ENCODE measurements at places on chromosomes 5 and 9. TPM values are rescaled to one million over a fixed set of nuclear protein-coding genes. Genes with fewer than 3 reads are reported as not detected.
A peak's percentile ranks its signal among the peaks of the same experiment; 100 is the strongest.

Gene GARIN3
- total RNA-seq, result not detected

DNA sequence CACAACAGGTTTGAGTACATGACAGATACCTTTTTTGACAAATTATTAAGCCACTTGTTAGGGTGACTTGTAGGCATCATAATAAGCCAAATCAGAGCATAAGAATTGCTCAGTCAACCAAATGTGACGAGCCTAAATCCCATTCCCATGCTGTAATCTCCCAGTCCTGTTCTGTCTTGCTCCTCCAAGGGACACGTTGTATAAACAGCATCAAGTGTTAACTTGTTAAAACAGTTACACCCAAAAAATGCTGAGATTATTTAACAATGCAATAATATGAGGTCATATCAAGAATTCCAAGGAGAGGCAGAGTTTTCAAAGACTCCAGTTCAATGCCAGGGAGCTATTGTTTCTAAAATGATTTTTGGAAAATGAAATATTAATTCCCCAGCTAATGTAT, 76.2 kb downstream of the SH3TC2 start:
- ATAC-seq, result no peak

Gene CDKN2B
- 8.6 TPM for total RNA-seq

DNA sequence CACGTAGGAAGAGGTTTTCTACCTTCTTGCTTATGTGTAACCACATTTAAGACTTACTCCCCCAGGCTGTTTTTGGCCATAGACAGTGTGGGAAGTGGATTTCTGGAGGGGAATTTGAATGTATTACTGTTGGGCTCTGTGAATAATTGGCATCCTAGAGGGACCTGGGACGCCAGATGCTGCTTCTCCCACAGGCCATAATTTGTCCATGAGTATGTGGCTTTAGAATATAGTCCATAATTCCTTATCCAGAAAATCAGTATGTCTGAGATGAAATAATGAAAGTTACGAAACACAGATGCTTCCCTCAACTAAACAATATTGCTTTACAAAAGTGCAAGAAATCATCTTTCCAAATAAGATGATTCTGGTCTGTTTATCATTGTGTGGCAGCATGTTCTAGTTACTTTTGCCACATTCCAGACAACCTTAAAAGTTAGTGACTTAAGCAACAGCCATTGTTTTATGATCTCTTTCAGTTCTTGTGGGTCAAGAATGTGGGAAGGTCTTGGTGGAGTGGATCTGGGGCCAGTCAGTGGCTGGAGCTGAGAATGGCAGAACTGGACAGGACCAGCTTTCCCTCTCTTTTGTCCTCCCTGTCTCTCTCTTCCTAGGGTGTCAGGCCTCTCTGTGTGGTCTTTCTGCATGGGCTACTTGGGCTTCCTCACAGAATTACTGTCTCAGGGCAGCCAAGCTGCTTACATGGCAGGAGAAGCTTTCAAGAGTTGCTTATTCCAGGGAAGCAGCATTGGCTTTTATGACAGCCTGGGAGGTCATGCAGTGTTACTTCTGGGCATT, 79.4 kb downstream of the FBXL7 start:
- ATAC-seq, result no peak

DNA sequence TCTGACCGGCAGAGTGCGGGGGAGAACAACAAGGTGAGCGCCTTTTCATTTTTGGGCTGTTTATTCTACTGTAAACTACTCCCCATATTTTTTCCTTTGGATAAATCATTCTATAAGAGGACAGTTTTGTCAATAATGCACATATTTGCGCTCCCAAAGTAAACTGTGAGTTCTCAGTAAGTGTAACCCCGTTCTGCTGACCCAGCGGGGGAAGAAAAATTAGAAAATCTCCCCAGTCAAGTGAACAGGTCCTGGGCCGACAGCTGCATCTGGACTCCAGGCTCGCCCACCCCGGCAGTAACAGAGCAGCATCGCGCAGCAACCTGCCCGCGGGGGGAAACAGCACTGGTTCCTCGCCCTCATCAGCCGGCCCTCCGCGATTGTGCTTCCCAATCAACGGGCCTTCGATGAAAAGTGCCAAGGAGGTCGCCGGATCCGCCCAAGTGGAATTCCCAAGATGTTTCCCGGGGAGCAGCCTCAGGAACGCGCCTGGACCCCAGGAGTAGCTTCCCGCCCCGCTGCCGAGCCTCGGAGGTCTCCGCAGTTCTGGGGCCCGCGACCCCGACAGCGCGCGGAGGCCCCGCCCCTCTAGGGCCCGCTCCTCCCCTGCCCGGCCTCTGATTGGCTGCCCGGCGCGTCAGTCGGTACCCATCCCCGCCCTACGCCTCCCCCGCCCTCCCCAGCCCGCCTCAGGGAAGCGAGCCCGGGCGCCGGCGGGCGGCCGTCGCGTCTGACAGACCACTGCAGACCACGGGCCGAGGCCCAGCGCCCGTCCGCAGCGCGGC, at the start of gene OTULINL:
Gene OTULINL, plus strand, starts transcription at position 687 of the 785 bp plus-strand sequence. CDS start 103 bp downstream, outside the sequence.
- ATAC-seq, result peak; percentile 91

Measured in motor neuron (in vitro differentiated cells).